ENCODE measurements at places on chromosomes 13 and 19.

GRCh38 chr13:29532821-29533220 lies 62.7 kb downstream of the SLC7A1 start:
- no peak for DNase-seq

DNA sequence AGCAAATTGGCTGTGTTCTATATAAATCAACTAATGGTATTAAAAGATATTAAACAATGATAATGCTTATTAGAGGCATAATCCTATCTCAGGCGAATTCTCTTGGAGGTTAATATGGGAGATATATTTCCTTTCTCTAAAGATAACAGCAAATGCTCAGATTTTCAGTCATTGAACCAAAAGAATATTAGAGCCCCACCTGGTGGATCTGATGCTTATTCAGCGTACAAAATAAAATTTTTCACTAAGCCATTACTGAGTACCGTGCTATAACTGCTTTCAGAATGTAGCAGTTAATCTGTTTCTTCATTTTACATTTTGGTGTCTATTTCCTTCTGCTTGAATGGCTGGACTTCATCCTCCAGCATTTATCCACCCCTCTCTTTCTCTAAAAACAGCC lies 143.3 kb upstream of the IPO5 start:
- no peak for DNase-seq

GRCh38 chr13:101016475-101016874 lies 341.9 kb upstream of the TMTC4 start:
- DNase-seq = no peak

- no peak for DNase-seq
Observed at GRCh38 chr13:99205621-99206220, 5.1 kb downstream of the UBAC2 start.

- DNase-seq = no peak
Observed at GRCh38 chr19:45063851-45064801, 12.2 kb downstream of the ZNF296 start.

DNA sequence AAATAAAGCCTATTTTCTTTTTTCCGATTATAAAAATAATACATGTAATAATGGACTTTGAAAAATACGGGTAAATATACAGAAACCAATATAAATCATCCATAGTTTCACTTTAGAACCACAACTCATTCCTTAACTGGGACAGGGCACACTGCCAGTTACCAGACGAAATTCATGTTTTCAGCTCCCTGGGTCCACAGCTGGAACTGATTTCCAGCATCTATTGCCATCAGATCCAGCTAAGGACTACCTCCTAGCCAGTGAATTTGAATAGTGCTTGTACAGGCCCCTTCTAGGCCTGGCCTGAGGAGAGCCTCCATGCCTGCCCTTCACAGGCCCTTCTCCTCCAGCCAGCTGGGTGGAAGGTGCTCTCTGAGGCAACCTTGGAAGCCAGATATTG lies 30.0 kb upstream of the ATP12A start:
- no peak for DNase-seq

DNA sequence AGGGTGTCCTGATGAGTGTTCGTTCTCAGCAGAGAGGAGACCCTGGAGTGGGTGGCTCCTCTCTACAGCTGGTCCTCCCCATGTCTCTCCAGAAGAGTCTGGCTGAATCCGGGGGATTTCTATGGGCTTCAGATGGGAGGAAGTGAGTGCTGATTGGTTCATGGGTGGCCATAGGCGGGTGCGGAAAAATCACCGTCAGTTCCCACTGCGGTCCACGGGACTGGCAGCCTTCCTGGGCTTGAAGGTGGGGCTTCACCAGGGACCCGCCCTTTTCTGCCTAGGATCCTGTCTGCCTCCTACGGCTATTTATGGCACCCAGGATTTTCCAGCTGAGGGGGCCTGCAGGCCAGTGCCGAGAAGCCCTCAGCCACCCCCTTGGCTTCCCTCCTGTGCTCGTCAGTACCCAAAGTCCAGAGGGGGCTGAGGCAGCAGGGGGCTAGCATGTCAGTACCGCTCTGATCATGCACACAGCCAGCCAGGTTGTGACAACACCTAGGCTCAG lies 18.4 kb downstream of the CPB2 start:
- no peak for DNase-seq

DNA sequence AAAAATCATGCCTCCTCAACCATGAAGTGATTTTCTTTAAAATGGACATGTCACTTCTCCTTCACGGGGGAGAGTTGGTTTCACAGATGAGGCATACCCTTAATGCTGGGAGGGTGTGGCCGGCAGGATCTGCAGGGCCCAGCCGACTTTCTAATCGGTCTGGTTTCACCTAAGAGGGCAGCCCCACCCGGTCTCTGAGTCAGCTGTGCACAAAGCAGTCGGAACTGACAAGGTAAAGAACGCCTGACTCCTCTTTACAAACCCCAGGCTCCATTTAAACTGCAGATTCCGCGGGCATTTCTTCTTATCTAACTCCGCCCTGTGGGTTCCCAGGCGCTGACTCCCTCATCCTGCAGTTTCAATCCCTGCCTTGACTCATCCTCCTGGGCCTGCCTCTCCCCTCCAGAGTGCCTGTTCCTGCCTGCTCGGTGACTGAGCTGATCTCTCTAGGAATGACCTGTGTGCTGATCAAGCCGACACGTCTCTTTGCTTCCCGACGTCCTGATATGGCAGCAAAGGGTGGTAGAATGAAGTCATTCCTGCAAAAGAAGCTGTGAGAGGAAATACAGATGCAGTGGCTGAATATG lies 63.4 kb downstream of the EFNB2 start:
- DNase-seq = no peak

GRCh38 chr13:103517066-103517767 lies 451.0 kb upstream of the SLC10A2 start:
- no peak for DNase-seq

GRCh38 chr13:111398715-111399299 lies 78.4 kb downstream of the TEX29 start:
- no peak for DNase-seq

- DNase-seq = peak; percentile 72
Observed at GRCh38 chr19:39765091-39766076, 13.3 kb upstream of the LEUTX start.

GRCh38 chr13:23098161-23098907 lies 82.4 kb upstream of the SGCG start:
- no peak for DNase-seq

DNA sequence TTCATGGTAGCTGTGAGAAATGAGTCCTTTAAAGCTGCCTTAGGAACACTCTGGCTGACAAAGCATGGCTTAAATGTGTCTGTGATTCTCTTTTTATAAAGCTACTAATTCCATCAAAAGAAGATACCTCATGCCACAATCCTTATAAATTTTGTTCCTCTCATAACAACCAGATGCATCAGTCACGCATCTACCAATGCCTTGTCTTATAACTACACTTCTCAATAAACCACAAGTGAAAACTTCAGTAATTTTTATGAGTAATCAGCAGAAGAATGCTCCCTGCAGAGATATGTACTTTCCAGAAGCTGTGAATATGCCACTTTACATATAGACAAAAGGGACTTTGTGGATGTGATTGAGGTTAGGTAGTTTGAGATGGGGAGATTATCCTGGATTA lies 147.8 kb downstream of the SUCLA2 start:
- DNase-seq = no peak
